Caki2 (cell line): ENCODE measurements at places on chromosomes 5 and 9.

DNA sequence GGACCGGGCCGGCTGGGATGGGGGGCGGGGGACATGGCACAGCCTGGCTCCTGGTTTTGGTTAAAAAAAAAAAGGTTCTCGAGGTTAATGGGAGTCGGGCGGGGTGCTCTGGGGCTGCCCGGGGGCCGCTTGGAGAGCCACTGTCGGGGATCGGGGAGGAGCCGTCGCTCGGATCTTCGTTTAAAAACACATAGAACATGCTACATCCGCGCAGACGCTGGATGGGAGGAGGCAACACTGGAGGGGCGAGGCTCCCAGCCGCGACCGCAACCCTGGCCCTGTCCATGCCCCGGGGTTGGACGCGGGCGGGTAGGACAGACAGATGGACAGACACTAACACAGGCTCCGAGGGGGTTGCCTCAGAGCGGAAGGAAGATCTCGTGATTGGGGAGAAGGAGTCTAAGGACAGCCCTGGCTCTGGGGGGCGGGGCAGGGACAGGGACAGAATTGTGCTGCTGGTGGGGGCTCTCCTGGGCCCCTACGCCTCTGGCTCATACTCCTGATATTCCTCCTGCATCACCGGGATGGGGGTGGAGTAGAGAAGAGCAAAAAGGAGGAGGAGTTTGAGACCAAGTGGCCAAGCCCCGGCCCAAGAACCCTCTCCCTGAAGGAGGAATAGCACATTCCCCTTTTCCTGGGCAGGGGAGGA, 9.9 kb downstream of the SNCB start:
- no peak for DNase-seq

- no peak for DNase-seq
These were observed 4.9 kb downstream of the AKNA start for GRCh38 chr9:114382699-114383520.

GRCh38 chr5:36442352-36442751, 140.7 kb upstream of the RANBP3L start:
- no peak for DNase-seq

DNA sequence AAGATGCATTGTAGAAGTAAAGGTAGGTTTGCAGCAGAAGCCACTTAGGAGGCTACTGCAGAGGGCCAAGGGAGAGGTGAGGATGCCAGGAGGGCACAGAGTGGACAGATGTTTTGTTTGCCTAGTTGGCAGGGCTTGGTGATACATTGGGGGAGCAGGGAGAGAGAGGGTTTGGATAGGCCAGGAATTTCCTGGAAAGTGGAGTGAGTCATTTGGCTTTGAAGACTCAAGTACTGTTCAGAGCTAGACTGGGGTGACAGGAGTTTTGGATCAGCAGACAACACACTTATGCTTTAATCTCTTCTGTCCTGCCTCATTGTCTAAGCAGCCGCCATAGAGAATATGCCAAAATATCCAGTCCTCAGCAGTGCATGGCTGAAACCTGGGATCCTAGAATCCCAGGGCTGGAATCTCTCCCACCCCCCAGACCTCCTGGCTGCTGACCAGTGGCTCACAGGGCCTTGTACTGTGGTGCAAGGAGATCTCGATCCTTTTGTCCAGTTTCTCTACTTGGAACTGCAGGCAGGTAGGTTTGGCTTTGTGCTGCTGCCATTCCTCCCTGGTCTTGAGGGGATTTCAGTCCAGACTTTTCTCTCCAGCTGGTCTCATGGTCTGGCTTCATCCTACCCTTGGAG, 11.0 kb downstream of the TMEM268 start:
- DNase-seq = peak; percentile 14
